Stimulated activated CD8-positive, alpha-beta memory T cell treated with anti-CD3 and anti-CD28 coated beads, Interleukin-4, amount 100 ng/mL, for 4 hours (primary cell): ENCODE measurements at places on chromosomes 1 and 21.

DNA sequence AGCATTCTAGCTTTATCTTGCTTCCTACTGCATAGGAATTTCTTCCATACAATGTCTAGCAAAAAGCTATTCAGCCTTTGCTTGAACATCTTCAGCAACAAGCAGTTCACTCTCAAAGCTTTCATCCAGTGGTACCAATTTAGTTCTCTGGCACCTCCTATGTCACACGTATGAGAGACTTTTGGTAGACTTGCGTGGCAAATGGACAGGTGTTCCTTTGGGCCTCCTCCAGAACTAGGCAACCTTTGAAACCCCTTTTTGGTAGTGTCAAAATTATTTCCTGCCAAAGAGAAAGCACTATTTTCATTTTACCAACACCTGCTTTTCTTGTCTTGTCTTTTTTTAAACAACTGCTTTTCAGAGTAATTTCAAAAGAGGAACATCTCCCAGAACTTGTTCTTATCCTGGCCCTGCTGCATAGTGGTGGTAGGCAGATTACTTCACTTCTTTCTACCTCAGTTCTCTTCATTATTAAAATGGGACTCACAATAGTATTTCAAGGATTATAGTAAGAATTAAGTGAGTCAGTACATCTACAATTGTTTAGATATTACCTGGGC lies 122.4 kb downstream of the MAST2 start:
- DNase-seq: no peak

- no peak for DNase-seq
These were observed 4.3 kb upstream of the LRRC3 start for GRCh38 chr21:44450999-44451398.

GRCh38 chr1:21647431-21648351 lies 21.5 kb downstream of the RAP1GAP start:
- DNase-seq: no peak

GRCh38 chr1:115325874-115326273 lies 12.2 kb downstream of the NGF start:
- no peak for DNase-seq

DNA sequence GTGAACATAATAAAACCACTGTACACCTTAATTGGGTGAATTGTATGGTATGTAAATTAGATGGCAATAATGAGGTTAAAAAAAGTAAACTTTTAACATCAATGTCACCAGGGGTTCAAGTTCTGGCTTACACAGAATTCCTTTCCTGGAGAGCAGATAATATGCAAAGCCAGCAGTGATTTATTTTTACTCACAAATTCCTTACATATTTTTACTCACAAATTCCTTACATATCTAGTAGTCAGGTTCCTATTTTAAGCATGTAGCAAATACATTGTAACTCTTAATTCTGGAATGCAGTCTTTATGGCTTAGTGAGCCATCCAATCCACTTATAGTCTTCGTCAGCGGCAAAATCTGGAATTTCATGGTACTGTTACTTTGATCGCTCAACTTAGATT lies 1.3 kb upstream of the UBE4B start:
- DNase-seq: no peak

DNA sequence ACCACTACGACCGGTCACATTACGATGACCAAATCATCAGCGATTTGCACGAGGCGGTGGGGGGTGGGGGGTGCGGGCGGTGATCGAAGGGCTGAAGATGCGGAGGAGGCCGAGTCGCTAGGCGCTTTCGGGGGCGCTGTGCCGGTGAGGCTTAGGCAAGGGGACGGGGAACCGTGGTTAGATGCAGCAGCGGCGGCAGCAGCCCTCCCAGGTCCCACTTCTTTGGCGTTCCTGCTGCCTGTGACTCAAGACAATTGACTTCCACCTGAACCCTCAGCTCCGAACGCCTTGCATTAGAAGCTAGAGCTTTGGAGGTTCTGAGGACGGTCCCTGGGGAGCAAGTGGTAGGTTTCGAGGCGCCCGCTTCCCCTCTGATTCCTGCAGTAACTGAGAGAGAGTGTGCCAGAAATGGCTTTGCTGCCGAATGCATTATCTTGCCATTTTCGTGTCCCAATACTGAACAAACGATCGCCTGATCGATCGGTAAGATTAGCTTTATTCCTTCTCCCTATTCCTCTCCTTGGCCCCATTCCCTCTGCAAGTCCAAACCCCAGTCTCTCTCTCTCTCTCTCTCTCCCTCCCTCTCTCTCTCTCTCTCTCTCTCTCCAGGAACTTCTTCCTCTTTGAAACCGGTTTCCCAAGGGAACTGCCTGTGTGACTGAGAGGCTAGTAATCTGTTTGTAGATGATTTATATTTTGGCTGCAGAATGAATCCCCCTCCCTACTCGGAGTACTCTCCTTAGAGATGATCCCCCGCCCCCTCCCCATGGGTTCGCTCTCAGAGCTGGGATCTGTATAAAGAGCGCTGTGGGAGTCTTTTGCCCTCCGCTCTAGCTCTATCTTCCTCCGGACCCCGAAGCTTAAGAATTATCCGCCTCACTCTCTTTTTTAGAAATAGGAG lies 735 bp upstream of the BRINP3 start:
- no peak for DNase-seq

DNA sequence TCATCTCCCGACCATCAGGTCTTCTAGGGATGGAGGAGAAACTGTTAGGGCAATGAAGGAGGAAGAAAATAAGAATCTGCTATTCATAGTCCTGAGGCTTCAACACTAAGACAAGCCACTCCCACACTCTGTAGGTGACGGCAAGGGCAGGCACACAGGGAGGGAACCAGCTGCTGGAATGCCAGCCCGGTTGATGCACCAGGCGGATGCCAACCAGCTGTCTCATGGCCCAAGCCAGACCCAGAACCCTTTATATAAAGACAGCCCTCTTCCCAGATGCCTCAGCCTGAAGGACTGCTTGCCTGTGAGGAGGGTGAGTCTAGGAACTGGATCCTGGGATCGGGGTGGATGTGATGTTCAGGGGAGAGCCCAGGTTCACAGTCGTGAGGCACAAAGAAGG lies at the start of gene KPRP:
Gene KPRP, plus strand, starts transcription at position 279 of the 400 bp plus-strand sequence. CDS start 1,564 bp downstream, outside the sequence.
- no peak for DNase-seq

- no peak for DNase-seq
These were observed 48.2 kb downstream of the RASSF5 start for GRCh38 chr1:206555473-206555935.

DNA sequence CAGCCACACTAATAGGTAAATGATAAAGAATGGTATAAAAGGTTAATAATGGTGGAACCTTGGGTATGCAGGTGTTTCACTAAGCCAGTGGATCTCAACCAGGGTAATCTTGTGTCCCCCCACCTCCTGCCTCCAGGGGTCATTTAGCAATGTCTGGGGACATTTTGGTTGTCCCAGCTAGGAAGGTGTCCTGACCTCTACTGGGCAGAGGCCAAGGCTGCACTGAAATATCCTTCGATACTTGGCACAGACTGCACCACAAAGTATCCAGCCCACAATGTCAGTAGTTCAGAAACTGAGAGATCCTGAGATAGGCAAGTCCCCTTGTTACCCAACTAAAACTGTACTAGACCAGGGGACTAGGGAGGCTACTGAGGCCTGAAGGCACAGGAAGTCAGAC lies 113.6 kb upstream of the TIAM1 start:
- no peak for DNase-seq

- DNase-seq: no peak
These were observed 51.2 kb downstream of the EXO1 start for GRCh38 chr1:241899210-241899609.

GRCh38 chr1:158059984-158060383 lies 66.5 kb downstream of the KIRREL1 start:
- no peak for DNase-seq

GRCh38 chr1:115847787-115848186 lies 6.9 kb upstream of the NHLH2 start:
- DNase-seq: no peak

GRCh38 chr1:237227476-237227875 lies 185.5 kb downstream of the RYR2 start:
- DNase-seq: no peak

DNA sequence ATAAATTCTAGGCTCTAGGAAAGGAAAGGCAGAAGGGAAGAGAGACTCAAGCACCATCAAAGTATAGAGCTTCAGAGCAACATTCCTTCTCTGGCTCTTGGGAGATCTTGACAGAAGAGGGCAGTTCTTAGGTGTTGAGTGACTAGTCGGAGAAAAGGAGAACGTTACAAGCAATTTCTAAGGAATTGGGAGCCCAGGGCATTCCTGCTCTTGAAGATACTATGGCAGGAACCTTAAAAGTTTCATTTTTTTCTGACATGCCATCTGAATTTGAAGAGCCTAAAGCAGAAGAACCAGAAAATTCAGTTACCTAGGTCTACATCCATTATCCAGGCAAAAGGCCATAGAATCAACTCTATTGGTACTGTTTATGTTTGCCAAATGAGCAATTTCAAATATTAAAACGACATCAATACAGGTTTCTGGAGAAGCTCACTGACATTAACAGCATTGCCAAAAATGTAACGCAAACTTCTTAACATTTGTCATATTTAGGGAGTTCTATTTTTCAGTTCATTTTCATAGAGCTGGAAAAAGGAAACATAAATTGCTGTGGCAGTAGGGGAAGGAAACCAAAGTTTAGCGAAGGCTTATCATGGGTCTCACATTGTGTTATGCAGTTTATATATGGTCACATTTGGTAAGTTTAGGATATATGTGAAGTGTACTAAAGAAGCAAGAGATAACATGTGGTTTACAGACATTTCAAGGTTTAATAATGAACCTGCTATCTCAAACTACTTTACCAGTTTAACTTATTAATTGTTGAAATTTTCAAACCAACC lies 210.1 kb upstream of the NRIP1 start:
- DNase-seq: no peak

DNA sequence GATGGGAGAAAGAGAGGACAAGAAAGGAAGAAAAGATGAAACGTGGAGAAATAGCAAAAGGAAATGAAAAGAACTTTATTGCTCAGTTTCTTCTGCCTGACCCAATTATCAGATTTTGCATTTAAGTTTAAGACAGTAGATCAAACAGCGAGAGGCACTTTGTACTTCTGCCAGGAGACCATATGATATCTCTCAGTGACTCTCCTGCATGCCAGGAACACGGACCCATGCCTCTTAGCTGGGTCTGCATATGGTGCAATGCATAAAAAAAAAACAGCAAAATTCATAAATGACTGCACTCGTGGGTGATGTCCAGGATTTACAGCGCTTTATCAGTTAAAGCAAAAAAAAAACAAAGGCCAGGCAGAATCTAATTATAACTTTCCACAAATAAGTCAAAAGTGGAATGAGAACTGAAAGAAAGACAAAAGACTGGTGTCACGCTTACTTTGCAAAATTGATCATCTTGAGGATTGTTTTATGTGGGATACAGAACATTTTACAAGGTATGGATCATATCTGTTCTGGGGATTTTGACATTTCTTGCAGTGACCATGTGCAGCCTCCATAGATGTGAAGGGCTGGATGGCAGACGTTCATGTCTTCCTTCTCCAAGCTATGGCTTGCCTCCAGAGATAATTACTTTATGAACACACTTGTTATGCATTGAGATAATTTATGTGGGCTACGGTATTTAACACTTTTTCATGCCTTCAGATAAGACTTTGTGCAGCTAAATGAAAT lies 79.5 kb downstream of the RUNX1 start:
- DNase-seq: no peak

GRCh38 chr1:72516826-72517225 lies 234.5 kb upstream of the NEGR1 start:
- no peak for DNase-seq

DNA sequence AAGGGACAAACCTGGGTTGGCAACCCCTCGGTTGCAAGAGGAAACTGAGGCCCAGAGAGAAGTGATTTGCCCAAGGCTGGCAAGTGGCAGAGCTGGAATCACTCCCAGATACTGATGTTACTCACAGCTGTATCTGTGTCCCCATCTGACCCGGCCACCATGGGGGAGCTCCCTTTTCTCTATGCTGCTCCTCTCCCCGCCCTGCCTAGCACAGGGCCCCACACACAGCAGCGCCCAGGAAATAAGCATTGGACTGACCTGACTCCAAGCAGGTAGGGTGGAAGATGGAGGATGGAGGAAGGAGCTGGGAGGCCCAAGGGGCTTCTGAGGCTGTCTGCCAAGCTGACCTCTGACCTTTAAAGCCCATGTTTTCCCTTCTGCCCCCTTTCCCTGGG lies 3.0 kb upstream of the FBLIM1 start:
- no peak for DNase-seq

- DNase-seq: no peak
These were observed 7.0 kb upstream of the ATF3 start for GRCh38 chr1:212601524-212601923.

GRCh38 chr21:27802816-27803475 lies 836.1 kb upstream of the ADAMTS5 start:
- DNase-seq: no peak

DNA sequence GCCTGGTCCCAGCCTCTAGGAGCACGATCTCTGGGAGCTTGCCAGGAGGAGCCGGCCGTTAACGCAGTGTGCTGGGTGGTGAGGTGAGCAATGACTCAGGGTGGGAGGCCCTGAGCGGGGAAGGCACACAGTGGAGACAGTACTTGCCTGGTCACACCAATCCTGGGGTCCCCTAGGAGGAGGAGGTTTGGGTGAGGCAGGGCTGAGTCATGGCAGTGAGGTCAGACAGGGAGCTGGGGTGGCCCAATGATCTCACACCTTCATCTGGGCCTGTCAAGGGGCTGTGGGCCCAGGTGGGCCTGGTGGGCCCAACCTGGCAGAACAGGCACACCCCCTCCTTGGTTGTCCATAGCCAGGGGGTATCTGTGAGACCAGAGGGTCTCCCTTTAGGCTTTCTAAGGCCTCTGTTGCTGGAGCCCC lies 8.6 kb upstream of the EDN2 start:
- no peak for DNase-seq

DNA sequence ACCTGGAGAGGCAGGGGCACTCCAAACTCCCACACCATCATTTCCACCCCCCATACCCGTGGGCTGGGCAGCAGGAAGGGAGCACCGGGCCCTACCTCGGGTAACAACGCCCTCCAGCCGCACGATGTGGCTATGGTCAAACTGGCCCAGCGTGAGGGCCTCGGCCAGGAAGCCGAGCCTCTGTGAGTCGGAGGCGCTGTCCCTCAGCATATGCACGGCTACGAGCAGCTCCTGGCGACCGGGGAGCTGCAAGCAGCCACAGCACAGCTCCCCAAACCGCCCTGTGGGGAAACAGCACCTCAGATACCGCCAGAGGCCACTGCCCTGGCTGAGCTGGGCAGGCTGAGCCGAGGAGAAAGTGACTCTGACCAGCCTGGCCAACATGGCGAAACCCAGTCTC lies 29.2 kb downstream of the CDCA8 start:
- no peak for DNase-seq

DNA sequence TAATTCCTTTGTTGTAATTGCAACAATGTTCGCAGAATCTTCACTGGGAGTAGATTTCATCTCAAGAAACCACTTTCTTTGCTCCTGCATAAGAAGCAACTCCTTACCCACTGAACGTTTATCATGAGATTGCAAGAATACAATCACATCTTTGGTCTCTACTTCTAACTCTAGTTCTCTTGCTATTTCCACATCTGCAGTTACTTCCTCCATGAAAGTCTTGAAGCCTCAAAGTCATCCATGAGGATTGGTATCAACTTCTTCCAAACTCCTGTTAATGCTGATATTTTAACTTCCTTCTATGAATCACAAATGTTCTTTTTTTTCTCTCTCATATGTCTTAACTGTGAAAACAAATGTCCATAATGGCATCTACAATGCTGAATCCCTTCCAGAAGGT lies 118.6 kb upstream of the RAB4A start:
- no peak for DNase-seq
